Sigmoid colon (tissue), 7 donors: ENCODE measurements at places on chromosomes 6 and 20. TPM values are rescaled to one million over a fixed set of nuclear protein-coding genes. Genes with fewer than 3 reads are reported as not detected.

DNA sequence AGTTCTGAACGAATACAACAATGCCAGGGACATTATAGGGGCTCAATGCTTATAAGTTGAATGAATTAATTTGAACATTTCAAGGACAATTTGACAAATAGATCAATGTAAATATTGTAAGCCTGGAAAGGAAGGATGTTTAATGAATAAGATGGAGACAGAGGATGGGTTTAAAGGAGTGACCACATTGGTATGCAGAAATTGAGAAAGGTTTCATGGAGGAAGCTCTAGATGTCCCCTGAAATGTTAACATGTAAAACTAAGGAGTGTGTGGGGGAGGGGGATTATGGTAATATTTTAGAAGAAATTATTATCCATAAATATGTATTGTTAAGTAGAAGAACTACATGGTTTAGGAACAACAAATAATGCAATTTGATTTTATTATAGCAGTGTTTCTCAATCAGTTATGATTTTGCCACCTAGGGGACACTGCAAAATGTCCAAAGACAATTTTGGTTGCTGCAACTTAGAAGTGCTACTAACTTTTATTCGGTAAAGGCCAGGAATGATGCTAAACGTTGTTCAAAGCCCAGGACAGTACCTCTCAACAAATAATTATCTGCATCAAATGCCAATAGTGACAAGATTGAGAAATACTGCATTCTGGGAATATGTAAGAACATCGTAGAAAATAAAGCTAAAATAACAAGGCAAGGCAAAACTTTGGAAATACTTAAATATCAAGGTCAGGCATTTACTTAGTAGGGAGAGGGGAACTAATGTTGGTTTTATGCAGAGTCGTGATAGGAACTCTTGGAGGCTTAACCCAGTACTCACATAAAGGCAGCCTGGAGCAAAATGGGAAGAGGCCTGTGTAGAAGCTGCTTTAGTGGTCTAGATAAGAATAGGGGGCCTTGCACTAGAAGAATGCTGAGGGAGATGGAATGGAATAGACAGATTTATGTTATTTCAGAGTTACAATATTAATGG, 686.9 kb upstream of the CITED2 start:
- no peak for DNase-seq

- no peak for DNase-seq
Measured at GRCh38 chr6:20833881-20834515, 299.7 kb downstream of the CDKAL1 start.

- DNase-seq: no peak
Measured at GRCh38 chr6:169589293-169589692, 112.5 kb downstream of the WDR27 start.

DNA sequence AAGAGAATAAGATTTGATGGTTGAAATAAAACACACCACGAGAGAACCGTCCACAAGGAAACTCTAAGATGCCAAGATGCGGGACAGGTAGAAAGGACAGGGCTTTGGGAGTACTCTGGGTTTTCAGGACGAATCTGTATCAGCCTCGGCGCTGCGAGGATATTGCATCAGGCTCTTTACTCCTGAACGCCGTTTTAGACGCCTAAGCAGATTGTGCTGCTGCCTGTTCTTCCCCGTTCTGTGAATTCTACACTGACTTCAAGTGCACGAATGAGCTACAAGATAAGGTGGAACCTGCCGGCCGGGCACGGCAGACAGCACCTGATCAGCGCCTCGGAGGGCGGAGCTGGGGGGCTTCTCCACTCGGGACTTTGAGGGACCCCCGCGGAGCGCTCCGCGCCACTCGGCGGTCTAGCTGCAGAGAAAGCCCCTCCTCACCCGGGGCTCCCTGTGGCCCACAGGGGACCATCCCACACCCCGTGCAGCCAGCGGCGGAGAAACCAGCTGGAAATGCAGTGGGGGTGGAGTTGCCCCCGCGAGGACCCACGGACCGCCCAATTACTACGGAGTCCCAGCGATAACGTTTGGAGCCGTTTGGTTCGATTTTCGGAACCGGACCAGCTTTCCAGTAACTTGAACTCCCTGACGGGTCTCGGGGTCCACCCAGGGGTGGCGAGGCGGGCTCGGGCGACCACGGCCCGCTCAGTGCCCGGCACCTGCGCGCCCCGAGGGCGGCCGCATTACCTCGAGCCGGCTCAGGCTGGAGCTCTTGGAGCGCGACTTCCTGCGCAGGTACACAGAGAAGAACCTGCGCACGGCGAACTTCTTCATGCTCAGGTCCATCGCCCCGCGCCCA, 646 bp downstream of the RPS6KA2 start:
- no peak for DNase-seq

TRIM15 gene
- 0.28 TPM for total RNA-seq

- no peak for DNase-seq
Measured at GRCh38 chr6:5149891-5150290, 64.8 kb downstream of the PPP1R3G start.

CDSN gene
- total RNA-seq: not detected
